ENCODE measurements at places on chromosomes 5 and 9.

- DNase-seq: no peak
Observed at GRCh38 chr9:27181381-27181780, 72.4 kb downstream of the TEK start.

- DNase-seq: no peak
Observed at GRCh38 chr5:149841851-149842793, 102.5 kb downstream of the PDE6A start.

DNA sequence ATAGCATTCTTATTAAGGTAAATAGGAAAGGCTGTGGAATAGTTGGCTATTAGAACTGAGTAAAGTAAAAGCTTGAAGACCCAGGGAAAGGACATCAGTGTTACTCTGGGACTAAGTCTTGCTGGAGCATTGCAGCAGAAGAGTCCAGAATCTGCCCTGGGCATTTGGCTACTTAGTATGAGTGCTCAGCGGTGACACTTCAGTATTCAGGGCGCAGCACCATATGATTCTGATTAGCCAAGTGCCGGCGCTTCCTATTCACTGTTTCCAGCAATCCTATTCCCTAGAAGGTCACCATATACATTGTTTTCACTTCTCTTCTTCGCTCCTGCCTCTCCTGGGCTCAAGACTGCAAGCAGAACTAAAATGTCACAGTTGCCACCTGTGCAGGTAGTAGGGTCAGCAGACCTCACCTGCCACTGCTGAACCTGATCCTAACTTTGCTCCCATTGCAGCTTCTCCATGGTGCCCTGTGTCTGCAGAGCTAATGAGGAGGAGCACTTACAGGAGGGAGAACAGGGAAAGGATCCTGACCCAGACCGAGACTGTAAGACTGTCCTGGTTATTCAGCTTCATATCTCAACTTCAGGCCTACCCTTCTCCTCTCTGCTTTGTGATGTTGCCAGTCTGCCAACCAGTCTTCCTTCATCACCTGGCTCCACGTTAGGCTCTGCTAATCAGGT, 313.6 kb upstream of the PIK3R1 start:
- no peak for DNase-seq

- DNase-seq: no peak
Observed at GRCh38 chr5:43150748-43151147, 30.0 kb downstream of the ZNF131 start.

GRCh38 chr5:111262815-111263214, 38.6 kb downstream of the CAMK4 start:
- DNase-seq: no peak

- no peak for DNase-seq
Observed at GRCh38 chr5:113344973-113345940, 89.5 kb downstream of the TSSK1B start.

DNA sequence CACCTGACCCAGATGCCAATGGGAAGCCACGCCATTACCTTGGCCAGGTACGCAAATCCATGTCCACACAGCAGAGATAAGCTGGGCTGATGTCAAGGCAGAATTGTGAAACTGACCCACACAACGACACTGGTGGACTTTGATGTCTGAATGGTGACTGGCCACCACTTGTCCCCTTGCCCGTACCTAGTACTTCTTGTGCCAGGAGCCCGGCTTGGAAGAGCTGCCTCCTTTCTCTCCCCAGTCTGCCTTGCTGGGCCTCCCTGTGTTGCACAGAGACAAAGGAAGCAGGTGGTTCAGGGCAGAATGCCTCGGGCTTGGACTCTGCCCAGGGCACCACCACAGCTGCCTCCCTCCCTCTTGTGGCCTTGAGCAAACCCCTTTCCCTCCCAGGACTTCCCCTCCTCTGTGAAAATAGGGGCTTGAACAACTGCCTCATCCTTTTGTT, 23.3 kb downstream of the PTGES2 start:
- DNase-seq: no peak

GRCh38 chr5:67462147-67462546, 265.5 kb upstream of the CD180 start:
- DNase-seq: no peak

- DNase-seq: no peak
Observed at GRCh38 chr5:137600721-137601360, 101.7 kb upstream of the SPOCK1 start.

- DNase-seq: no peak
Observed at GRCh38 chr5:107551088-107551487, 119.6 kb downstream of the EFNA5 start.

DNA sequence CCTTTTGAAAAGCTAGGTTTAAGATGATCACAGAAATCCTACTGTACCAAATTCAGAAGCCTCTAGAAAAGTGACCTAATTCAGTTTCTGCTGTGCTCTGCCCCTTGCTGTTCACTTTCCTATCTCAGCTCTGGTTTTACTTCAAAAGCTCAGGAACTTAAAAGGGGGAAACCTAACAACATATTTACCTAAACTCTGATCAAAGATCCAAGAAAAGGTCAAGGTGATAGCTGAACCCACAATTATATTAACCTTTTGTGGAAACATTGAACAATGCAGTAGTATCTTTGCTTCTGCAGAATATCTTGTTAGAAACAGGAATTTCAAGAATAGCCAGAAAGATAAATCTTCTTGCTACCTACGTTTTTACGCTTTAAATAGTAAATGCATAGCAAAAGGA, 568.5 kb downstream of the PDE4D start:
- DNase-seq: no peak

- no peak for DNase-seq
Observed at GRCh38 chr5:153212471-153212870, 278.0 kb upstream of the GRIA1 start.

DNA sequence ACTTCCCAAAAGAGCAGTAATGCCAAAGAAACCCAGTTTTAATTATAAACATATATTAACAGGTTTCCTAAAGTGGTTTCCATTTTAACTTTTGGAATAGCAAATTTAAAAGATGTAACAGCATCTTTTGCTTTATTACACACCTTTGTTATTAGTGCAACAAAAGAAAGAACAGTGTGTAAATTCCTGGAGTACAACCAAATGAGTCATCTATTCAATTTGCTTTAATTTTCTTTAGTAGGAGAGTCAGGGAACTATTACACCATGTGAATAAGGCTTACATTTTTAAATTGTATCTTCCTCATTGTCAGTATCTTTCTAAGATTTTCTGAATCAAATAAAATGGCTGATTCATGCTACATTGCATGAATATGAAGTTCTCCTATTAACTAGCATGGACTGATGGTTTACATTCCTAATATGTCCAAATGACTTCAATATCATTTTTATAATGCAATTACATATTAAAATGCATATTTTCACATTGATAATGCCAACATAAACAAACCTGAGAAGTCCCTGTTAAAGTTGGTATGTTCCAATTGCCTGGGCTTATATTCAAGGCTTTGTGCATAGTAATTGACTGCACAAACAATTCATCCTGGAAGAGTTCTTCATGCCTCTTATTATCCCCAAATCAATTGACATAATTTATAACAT, 22.5 kb downstream of the EDIL3 start:
- no peak for DNase-seq

DNA sequence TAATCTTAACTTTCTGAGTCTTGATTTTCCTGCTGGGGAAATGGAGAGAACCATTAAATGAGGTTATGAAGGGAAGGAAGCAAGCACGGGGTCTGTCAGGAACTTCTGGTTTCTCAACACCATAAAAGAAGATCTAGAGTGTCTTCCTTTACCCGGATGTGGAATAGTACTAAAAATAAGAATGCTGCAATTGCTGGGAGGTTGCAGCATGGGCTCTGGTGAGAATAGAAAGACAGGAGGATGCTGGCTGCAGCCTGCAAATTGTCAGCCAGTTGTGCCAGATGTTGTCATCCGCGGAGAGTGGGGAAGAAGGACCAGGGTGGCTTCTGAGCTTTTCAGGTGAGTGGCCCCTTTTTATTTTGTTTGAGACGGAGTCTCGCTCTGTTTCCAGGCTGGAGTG, 69.3 kb upstream of the STC2 start:
- DNase-seq: no peak

DNA sequence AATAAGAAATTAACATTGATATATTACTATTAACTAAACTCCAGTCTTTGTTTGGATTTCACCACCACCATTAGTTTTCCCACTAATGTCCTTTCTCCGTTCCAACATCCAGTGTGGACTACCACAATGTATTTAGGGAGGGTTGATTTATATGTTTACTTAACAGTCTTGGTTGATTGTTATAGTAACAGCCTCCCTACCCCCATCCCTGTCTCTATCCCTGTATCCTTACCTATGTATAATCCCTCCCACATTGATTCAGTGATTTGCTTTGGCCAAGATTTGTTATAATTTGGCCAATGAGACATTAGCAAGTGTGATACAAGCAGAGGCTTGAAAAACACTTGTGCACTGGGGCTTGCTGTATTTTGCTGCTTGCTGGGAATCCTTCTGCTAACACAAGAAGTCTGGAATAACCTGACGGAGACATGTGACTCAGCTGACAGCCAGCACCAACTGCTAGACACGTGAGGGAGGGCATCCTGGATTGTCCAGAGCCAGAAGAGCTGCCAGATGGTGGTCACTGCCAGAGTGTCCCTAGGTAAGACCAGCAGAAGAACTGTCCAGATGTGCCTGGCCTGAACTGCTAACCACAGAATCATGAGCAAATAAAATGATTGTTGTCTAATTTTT, 51.2 kb upstream of the TCF7 start:
- no peak for DNase-seq

- DNase-seq: no peak
Observed at GRCh38 chr5:174759091-174759490, 34.7 kb downstream of the MSX2 start.

GRCh38 chr5:131679911-131680310, 44.9 kb upstream of the RAPGEF6 start:
- DNase-seq: no peak

Data from 8988T (cell line).